ENCODE measurements at places on chromosomes 6 and 20.

GRCh38 chr20:51917886-51918535, 115.7 kb upstream of the SALL4 start:
- DNase-seq, result no peak

GRCh38 chr6:169816054-169816453, 64.6 kb downstream of the ERMARD start:
- no peak for DNase-seq

DNA sequence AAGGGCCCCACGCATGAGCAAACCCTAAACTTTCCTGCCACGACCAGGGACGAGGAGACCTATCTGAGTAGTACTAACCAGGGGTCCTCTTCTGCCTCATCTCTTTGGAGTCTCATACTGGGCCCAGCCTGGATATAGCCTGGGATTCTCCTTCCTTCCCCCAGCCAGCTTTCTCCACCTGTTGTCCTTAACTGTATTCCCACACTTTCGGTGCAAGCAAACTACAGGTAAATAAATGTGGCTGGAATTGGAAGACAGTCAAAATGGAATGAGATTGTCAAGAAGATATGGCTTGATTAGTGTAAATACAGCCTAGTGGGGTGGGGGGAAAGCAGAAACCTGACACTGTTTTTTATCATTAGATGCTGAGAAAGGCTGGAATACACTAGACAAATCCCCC, 23.5 kb upstream of the LY86 start:
- DNase-seq, result no peak

- DNase-seq, result no peak
These were observed 449.7 kb upstream of the SULF2 start for GRCh38 chr20:48234951-48235350.

Data from right renal pelvis (tissue), 4 donors.